ENCODE measurements at places on chromosomes 4 and X.

DNA sequence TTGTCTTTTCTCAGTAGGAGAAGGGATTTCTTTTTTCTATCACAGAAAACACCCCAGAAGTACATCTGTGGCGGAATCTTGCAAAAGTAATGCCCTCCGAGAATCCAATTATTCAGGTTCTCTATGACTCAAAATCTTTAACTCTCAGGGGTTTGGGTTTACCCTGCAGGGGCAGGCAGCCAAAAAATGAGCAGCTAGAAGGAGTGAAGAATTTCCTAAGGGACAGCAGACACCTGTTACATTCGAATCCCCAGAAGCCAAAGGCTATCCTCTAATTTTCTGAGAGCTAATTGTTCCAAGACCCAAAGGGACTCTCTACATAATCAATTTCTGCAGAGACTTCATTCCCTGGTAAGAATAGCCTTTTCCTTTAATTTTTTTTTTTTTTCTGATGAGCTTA is 27.5 kb upstream of the CBR4 start:
- no peak for DNase-seq

- no peak for DNase-seq
These were observed 19.1 kb downstream of the GPRASP3 start for GRCh38 chrX:102739657-102740056.

DNA sequence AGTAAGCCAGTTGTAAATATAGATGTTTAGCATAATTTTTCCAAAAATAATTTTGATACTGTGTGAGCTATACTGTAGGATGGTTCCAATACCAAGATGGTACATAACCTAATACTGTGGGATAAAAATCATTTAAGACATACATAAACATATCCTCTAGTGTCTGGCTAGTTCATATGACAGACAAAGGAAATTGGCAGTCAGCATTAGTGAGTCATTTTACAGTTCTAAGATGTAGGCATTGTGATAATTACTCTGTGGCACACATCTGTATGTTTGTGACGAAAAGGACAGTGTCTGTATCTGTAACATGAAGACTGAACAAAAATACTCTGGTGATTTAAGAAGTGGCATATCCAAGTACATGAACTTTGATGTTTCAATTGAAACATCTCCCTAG is 49.6 kb downstream of the UGT2A2 start:
- DNase-seq: no peak

DNA sequence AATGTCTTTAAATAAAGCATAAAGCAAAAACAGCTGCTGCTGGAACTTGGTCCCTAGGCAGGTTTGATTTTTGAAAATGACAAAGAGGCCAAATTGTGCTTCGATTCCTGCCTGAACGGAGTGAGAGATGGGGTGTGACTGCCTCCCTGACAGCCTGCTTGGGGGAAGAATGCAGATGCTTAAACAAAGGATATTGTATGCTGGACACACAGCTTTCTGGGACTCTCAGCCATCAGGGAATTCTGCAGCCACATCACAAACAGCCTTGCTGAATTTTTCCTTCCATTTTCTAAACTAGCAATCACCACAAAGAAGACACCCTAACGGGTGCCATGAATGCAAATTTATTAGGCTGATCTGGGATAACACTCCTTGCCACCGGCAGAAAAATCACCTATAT is 83.9 kb upstream of the CPEB2 start:
- DNase-seq: no peak

DNA sequence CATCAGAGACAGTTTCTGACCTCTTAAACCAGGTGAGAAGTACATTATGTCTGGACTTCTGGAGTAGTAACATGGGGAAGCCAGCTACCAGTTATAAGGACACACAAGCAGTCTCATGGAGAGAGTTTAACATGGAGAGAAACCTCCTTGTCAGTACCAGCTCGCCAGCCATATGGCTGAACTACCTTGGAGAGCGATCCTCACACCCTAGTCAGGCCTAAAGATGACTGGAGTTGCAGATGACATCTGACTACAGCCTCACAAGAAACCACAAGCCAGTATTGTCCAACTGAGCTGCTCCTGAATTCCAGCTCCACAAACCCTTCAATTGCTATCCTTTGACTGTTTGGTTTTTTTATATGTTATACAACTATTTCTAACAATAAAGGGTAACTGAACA is 49.8 kb downstream of the PDHA2 start:
- no peak for DNase-seq

DNA sequence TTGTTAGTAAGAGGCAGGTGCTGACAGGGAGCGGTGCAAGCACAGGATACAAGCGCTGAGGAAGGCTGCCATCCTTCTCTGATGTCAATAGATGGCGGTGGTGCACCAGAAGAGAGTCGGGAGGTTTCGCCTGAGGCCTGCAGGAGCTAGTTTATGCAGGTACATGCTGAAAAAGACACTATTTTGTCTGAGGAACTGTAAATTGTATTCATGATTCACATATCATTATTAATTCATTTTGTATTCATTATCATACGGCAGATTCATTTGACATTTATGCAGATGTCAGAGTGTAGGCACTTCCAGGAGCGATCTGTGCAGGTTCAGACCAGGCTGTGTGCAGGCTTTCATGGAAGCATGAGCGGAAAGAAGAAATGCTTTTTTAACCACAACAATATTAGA is 824.0 kb downstream of the STIM2 start:
- no peak for DNase-seq

DNA sequence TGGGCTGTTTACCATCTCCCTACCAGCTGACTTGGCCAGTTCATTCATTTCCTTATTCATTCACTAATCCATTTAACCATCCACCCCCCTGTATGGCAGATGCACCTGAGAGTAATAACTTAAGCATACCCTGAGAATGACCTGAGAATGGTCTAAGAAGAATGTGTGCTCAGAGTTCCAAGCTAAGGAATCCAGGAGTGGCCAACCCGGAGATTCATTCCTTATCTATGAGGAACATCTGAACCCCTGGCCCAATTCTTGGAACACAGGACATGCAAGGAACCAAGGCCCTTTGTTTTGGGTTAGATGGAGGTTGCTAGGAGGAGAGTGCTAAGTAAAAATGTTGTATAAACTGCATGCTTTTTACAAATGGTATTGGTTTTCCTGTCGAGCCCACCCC is 13.5 kb upstream of the STARD8 start:
- no peak for DNase-seq

DNA sequence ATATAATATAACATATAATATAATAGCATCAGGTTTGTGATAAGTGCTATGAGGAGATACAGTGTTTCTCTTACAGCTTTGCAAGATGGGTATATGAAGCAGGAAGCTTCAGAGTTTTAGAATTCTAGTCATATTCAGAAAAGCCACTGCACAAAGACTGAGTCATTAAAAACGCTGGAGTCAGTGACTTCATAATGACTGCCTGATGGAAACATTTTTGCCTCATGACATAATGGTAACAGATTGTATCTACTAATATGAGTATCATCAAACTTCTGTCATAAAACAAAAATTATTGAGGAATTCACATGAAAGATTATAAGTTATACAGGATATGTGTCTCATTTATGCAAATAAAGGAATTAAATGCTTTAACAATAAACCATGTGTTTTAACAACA is 46.8 kb downstream of the EPHA5 start:
- no peak for DNase-seq

GRCh38 chrX:120450163-120450562 is 18.9 kb downstream of the LAMP2 start:
- DNase-seq: no peak

GRCh38 chr4:118834960-118835569 is 861 bp downstream of the SEC24D start:
- peak; percentile 24 for DNase-seq

DNA sequence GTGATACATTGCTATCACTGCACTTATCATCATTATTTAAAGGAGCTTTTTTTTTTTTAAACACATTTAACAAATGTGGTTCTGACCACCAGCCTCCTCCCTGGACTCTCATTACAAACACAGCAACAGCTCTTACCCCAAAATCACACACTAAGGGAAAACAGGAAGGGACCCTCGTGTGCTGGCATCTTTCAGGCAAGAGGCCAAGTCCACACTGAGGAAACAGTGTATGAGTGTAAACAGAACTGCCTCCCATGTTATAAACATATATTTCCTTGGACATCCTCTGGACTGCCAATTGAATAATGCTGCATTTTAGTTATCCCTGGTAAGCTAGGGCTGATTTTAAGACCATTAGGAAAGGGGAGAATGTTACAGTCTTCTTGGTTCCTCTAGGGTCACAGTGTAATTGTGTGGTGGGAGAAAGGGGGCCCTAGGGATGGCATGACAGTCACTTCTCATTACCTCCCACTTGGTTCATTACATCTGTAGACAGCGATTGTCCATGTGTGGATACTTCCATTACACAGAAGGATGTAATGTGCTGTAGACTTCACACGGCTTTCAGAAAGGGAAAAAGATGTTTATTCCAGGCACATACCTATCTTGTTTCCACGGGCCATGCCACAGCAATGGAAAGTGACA is 244.6 kb upstream of the TET2 start:
- DNase-seq: no peak

DNA sequence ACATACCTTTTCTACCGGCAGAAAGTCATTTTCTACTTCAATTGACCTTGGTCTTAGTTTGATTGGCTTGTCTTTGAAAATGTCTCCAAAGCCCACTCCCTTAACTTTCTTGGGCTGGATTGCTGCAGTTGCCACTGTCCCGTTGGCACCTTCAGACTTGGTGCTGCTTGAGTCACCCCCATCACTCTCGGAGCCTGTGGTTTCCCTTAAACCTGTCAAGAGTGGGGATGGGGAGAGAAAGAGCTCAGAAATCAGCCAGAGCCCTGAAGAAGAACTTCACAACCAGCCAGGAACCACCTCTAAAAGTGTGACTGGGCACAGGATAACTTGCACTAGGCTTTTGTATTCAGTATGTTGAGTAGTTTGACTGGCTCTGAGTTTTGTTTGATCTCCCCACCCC is 168.5 kb upstream of the MAP3K15 start:
- DNase-seq: no peak

DNA sequence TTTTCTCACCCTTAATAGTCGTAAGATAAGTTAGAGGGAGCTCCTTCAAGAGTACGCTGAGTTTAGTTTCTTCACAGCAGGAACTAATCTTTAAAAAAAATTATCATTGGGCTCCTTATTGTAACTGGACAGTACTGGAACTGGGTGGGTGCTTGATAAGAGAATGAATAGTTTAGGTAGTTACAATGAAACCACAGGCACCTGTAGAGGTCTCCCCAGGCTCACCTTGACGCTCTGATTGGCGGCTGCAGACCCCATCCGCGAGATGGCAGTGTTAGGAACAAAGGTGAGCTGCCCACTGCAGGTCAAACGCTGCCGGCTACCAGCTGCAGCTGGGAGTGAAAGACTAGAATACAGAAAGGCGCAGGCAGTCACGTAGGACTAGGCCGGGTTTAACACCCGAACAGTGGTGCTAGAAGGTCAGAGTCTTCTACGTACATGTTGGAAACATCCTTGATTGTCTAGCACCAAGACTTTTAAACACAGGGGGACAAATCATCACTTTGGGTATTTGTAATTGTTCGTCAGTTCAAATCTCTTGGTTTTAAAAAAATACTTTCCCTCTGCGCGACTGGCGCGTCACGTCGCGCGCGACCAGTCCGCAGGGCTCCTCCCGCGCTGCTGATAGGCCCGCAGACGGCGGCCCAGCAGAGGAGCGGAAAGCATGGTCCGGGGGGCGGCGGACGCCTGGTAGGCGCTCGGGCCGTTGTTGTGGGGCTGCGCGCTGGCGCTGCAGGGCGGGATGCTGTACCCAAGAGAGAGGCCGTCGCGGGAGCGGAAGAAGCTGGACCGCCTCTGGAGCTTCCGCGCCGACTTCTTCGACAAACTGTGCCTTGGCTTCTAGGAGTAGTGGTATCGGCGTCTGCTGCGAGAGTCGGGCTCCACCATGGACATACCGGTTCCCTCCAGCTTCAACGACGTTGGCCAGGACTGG is 45.6 kb downstream of the SMARCA5 start:
- DNase-seq: peak; percentile 64

GRCh38 chr4:94591289-94591688 is 139.5 kb downstream of the PDLIM5 start:
- no peak for DNase-seq

DNA sequence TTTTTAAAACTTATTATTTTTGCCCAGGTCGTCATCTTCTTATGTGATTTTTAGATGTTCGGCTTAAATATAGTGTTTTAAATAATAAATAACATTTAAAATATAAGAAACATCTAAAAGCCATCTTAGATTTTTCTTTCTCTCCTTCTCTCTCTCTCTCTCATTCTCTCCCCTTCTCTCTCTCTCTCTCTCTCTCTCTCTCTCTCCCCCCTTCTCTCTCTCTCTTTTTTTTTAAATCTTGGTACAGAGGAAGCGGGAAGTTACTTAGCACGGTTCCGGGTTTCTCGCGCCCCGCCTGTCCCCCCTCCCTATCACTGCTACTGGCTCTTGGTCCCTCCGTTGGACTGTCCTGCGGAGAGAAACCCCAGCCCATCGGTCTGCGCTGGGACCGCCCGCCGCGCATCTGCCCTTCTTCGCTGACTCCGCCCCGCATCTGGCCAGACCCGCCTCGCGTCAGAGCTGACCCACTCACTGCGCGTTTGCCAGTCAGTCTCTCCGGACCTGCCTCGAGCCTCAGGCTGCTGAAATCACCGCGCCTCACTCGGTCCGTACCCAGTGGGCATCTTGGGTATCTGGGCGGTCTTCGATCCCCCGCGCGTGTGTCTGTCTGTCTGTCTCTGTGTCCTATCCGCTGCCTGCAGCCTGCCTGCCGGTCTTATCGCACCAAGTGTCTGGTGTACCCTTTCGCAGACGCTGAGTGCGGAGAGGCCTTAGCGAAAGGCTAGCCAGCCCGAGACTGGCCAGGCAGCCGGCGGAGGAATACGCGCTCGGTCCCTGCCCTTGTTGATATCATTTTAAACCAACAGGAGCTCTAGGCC is at the start of gene PABPC5:
TSS of gene PABPC5 (plus strand) at position 489 of the 818 bp plus-strand sequence. CDS start 739 bp downstream, outside the sequence.
- DNase-seq: no peak
